Activated naive CD4-positive, alpha-beta T cell treated with anti-CD3 and anti-CD28 coated beads, Interleukin-2, amount 10 ng/mL, durations not matched to agents 7 days and 5 days (primary cell): ENCODE measurements at places on chromosomes 6 and 20.

GRCh38 chr20:18267815-18268214, 20.5 kb upstream of the ZNF133 start:
- DNase-seq = no peak

- no peak for DNase-seq
These were observed 162.2 kb downstream of the GJA1 start for GRCh38 chr6:121597654-121598053.

DNA sequence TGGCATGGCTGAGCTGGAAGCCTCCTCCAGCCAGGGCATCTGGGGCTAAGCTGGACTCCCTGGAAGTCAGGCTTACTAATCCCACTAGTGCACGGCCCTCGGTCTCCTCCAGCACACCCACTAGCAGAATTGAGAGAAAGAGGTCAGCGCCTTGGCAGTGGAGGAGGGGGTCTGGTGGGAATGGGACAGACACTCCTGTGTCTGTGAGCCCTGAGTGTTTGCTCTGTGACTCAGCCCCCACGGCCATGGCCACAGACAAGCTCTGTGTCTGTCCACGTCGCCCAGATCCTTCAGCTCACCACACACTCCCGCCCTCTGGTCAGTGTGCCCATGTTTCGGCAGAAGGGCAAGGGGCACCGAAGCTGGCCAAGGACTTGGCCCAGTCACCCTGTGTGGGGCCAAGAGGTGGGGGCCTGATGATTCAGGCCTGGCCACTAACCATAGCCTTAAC, 8.8 kb downstream of the MDFI start:
- no peak for DNase-seq

GRCh38 chr20:20364593-20365479, 3.1 kb upstream of the INSM1 start:
- DNase-seq = no peak

- DNase-seq = no peak
These were observed 21.4 kb downstream of the SUN5 start for GRCh38 chr20:32982617-32983458.

DNA sequence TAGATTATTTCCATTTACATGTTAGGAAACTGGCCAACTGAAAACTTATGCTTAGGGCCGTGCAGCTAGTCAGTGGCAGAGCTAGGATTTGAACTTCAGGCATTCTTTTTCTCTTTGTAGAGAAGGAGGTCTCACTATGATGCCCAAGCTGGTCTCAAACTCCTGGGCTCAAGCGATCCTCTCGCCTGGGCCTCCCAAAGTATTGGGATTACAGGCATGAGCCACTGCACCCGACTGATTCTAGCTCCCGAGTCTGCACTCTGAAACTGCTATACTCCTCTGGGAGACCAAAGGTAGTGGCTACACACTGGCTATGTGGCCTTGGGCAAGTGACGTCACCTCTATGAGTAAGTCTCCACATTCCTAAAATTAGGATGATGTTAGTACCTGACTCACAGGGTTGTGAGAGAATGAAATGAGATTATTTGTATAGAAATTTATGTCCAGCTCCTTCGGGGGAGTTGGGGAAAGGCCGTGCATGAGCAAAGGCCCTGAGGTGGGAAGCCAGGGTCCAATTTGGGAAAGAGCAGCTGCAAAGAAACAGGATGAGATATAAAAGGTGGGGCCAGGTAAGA, 6.4 kb downstream of the PLTP start:
- no peak for DNase-seq

- DNase-seq = no peak
These were observed 262.0 kb upstream of the JARID2 start for GRCh38 chr6:14983599-14984518.

GRCh38 chr20:41249411-41250281, 67.9 kb downstream of the ZHX3 start:
- DNase-seq = no peak

DNA sequence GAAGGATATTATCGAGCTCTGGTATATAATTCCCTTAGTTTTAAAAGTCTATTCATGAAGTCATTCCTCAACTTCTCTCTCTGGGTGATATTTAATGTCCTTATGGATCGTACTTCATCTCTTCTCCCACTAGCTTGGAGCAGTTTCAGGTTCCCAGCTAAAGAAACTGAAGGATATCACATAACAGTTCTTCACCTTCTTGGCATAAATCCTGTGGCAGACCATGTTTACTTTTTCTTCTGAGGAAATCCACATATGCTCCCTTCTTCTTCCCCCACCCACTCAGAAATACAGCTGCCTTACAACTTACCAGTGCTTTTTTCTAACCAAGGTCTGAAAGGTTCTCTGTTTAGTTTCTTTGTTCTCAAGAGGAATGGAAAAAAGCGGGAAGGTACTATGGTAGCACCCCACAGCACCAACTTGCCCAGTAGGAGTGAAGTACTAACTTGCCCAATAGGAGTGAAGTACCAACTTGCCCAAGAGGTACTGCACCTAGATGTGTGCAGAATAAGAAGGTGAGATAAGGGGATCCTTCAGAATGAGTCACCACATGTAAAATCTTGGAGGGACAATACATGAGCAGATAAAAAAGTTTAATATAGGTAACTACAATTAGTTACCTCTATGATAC, 53.1 kb downstream of the TSPYL4 start:
- DNase-seq = no peak

DNA sequence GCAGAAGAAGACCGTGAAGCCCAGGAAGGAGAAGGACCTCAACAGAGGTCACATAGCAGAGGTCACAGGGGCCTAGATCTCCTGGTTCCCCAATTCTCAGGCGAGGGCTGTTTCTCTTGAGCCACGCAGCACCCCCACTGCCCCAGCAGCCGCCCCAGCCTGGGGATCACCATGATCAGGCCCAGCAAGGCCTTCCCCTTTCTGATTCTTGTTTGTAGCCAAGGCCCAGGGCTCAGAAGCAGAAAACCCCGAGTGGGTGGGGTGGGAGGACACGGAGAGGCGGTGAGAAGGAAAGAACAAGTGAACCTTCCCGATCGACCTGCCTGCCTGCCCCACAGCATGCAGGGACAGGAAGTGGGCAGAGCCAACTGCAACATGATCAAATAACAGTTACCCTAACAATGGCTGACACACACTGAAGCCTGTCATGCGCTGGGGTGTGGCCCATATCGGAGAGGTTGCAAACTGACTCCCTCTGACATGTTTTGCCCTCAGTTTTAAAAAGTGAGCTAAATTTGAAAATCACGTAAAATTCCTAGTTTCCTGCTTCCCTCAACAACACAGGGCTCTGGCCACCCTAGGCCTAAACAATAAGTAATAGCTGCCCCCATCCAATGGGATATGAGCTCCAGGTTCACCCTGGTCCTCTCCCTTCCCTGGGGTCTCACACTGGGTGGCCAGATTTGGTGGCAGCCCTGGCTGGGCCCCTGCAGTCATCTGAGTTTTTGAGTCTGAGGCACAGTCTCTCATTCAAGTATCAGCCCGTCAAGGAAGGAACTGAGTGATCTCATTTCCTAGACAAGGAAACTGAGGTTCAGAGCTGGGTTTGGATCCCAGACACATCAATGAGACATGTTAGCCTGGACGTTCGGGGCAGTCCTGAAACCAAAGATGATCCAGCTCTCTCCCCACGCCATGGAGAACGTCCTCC, 6.5 kb downstream of the PEDS1 start:
- peak; percentile 89 for DNase-seq

DNA sequence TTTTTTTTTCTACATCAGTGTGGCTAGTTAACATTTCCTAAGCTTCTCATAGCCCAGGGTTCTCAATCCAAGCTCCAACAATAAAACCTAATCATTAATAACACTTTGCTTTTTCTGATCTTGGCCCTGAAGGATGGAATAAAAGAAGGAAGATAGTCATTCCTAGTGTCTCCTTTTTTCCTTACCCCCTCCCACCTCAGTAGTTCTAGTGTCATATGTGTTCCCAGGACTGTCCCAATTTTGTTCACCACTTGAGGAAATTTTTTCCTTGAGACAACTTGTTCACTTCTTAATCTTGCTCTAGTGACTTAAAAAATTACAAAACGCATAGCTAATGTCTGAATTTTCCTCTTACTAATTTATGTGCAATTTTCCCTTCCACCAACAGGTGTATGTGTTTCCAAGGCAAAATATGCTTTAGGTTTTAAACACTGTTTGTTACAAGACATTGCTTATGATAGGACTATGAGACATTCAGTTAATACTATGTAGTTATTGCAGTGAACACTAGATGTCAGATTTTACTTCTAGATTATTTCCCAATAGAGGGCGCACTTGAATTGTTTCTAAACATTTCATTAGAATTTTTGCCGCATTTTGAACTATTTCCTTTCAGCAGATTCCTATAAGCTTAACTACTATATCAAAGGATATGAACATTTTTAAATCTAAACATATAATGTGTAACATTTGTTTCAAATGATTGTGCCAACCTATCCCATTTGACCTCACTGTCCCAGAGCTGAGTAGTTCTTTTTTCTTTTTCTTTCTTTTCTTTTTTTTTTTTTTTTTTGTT, 18.5 kb upstream of the C6orf141 start:
- no peak for DNase-seq

GRCh38 chr20:44731657-44732056, 14.0 kb upstream of the KCNK15 start:
- DNase-seq = no peak

DNA sequence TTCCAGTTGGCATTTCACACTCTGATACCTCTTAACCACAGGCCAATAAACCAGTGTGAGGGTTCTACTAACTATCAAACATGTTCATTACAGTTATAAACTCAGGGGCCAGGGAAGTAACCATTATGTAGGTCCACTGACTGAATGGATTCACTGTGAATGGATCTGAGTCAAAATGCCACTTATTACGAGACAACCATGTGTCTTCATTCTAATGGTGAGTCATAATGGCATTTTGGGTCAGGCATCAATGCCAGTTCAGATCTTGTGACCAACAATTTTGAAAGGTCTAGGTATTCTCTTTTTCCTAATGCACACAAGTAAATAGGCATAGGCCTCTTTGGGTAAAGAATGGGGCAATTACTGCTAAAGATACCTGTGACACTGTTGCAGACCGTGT, 112.2 kb upstream of the HEY2 start:
- DNase-seq = no peak

DNA sequence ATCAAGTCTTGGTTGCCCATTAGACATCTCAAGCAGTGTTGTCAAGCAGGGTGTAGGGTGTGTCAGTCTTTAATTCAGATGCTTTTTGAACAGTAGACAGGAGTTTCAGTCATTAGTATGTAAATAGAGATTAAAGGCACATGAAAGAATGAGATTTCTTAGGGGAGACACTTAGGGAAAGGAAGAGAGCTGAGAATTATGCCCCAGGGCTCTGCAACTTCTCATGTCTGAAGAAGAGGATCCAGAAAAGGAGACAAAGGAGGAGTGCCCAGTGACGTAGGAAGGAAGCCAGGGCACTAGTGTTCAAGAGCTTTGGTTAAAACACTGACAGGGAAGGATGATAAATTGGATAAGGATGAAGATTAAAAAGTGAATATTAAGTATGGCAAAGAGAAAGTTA, 569.7 kb downstream of the NKAIN2 start:
- no peak for DNase-seq

DNA sequence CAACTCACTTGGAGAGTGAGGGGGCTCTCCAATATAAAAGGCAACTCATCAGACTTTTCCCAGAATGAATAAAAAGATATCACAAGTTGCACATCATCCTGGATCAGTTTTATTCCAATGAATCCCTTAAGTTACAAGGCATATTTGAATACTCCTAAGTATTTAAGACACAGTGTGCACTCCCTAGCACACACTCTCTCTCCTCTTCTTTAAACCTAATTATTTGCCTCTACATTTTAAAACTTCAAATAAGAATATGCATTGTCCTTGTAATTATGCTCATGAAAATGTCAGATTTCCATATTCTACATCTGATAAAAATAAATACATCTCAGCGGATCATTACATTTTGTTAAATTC, 273.6 kb downstream of the ADGB start:
- DNase-seq = no peak

- DNase-seq = no peak
These were observed 13.3 kb upstream of the RHAG start for GRCh38 chr6:49649988-49650387.

DNA sequence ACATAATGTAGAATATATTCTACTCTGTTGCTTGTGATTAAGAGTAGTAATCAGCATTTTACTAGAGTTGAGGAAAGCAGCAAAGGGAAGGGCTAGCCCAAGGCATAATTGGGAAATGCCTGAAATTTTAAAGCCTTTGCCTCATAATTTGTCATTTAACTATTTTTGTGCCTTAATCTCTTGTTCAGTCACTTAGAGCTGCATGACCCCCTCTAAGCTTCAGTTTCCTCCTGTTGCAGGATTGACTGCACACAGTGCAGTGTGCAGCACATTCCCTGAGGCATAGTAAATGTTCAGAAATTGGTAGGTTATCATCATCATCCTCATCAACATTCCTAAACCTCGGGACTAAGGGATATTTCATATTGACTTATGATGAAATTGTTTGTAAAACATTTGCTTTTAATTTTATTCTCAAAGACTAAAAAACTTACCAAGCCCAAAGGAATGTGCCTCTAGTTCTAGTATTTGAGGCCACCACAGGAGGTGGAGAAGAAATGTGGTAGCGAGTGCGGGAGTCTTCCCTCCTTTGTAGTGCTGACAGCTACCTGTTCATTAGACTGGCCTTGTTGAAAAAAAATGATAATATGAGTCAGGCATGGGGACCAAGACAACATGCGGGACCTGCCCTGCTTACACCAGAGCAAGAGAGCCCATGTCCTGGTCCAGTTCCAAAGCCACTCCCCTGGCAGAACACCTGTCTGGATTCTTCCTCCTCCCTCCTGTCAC, 14.8 kb upstream of the TENT5A start:
- DNase-seq = no peak

DNA sequence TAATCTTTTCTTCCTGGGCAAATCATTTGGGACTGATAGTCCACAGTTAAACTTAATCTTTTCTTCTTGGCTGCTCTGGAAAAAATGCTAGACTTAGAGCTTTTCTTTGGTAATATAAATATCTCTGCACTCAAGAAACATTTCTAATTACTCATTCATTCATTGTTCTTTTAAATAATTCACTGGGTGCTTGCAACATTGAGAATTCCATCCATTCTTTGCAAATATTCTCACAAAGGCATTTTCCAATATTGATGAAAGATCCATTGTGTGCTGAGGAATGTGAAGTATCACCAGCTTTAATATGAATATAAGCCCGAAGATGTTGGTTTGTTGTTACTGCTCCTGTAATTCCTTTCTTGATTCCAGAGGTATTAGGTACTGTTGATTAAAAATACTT, 38.4 kb downstream of the AKAP7 start:
- no peak for DNase-seq

- peak; percentile 62 for DNase-seq
These were observed 31.1 kb downstream of the NTSR1 start for GRCh38 chr20:62739581-62740285.
